Chondrocyte (in vitro differentiated cells): ENCODE measurements at places on chromosomes 4 and X.

DNA sequence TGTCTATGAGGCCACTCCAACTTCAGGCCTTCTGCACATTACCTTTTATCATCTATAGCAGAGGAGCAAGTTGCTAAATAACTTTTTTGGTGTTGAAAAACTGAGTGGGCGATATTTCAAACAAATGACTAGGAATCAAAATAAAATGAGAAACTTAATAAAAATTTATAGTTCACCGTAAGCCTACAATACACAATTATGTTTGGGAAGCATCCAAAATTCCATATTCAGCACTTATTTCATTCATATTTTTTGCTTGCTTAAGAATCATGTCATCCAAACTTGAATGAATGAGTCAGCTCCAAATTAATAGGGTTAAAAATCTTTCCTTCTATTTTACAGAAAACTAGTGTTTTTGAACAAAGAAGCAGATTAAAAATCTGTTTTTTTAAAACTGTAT, 119.1 kb downstream of the SH3RF1 start:
- DNase-seq: no peak

- no peak for DNase-seq
Observed at GRCh38 chr4:126221717-126222340, 907.1 kb downstream of the FAT4 start.

- no peak for DNase-seq
Observed at GRCh38 chr4:4780729-4781244, 78.7 kb upstream of the MSX1 start.

- DNase-seq: no peak
Observed at GRCh38 chr4:158068068-158068467, 104.8 kb downstream of the GASK1B start.

DNA sequence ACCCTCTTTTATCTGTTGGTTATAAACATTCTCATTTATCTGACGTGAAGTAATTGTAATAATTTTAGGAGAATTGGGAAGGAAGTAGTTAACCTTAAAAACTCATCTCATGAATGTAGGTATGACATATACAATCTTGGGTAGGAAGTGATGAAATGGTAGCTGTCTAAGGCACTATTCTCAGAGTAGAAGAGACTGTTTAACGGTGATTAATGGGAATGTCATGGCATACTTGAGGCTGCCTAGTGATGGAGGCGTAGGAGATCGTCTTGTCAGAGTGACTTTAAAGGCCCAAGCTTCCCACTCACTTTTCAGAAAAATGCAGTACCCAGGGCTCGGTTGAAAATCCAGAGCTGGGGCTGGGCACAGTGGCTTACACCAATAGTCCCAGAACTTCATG, 19.4 kb upstream of the AGA start:
- DNase-seq: no peak

- no peak for DNase-seq
Observed at GRCh38 chr4:74873545-74874301, 59.2 kb upstream of the PARM1 start.

DNA sequence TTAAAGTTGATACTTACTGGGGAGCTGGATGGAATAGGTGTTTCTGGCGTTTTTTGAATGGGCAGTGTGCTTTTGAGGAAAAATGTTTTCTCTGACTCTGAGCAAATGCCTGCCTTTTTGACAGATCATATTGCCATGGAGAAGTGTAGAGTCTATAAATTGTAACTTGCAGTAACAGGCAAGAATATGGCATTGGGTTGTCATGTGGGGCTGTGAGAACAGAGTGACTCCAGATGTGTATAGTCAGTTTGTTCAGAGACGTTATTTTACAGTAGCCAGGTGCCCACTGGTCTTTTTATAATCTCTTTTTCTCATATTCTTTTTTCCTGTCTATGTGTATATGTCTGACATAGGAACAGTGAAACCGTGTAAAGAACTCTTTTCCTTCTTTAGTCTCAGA, 40.8 kb downstream of the RAPGEF2 start:
- DNase-seq: no peak

- DNase-seq: no peak
Observed at GRCh38 chr4:127403471-127404084, 229.2 kb upstream of the INTU start.

- DNase-seq: no peak
Observed at GRCh38 chr4:94689155-94689860, 68.4 kb upstream of the BMPR1B start.

- no peak for DNase-seq
Observed at GRCh38 chr4:98289375-98289774, 28.2 kb downstream of the RAP1GDS1 start.

- DNase-seq: peak; percentile 51
Observed at GRCh38 chrX:153601511-153602110, 2.7 kb upstream of the CCNQ start.

- no peak for DNase-seq
Observed at GRCh38 chrX:129802863-129803262, 23.1 kb downstream of the SASH3 start.

- DNase-seq: no peak
Observed at GRCh38 chr4:82367438-82368097, 6.2 kb downstream of the HNRNPD start.

DNA sequence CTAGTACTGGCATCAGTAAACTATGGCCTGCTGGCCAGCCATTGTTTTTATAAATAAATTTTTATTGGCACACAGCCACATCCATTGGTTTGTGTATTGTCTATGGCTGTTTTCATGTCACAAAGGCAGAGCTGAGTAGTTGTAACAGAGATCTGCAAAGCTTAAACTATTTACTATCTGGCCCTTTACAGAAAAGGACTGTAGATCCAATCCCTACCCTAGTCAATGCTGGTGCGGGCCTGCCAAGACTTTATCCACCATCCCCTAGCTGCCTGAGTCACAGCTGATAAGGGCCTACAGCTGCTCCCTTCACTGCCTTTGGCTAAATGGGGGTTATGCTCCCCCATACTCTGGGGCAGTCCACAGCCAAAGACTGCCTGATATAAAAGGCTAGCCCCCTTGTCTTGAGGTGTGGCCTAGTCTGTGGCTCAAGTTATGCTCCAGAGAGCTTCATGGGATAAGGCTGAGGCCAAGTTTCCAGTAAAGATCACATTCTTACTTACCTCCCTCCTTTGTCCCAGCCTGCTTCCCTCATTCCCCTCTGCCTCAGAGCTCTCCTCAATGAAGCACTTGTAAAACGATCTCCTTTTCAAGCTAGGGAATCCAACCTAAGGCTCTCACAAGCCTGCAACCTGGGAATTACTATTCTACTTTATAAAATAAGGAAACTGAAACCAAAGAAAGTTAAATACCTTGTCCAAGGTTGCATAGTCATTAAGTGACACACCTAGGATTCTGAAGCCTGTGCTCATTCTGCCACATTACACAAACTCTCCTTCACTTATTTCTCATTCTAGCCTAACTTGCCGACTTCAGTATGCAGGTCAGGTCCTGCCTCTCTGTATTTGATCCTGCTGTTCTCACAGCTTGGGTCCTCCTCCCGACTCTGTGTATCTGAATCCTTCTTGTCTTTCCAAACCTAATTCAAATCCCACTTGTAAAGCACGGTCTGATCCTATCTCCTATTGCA, 20.7 kb downstream of the ACE2 start:
- no peak for DNase-seq

- DNase-seq: no peak
Observed at GRCh38 chr4:60948008-60948407, 252.1 kb upstream of the ADGRL3 start.

GRCh38 chr4:88158489-88159228, at the start of gene ABCG2:
ABCG2 (minus strand) TSS chr4:88158639; CDS start chr4:88139995, 18,644 bp downstream.
- DNase-seq: no peak

DNA sequence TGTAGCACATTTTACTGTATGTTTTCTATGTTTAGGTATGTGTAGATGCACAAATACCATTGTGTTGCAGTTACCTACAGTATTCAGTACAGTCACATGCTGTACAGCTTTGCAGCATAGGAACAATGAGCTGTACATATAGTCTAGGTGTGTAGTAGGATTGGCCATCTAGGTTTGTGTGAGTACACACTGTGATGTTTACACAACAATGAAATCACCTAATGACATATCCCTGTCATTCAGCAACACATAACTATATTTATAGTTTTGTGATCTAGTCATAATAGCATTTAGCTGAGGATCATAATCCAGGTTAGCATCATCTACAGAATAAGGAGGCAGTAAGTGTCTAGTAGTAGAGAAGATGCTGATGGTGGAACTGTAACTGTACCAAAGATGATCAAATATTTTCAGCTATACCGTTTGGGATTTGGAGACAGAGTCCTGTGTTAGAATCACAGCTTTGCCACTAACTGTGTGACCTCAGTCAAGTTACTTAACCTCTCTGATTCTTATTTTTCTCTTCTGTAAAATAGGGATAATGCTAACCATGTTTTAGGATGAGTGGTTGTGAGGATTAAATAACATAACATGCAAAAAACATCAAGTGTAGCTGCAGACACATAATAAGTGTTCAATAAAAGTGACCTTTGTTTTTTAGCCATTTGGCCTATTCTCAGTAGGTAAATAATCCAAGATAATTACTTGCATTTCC, 73.3 kb downstream of the LIMCH1 start:
- no peak for DNase-seq

DNA sequence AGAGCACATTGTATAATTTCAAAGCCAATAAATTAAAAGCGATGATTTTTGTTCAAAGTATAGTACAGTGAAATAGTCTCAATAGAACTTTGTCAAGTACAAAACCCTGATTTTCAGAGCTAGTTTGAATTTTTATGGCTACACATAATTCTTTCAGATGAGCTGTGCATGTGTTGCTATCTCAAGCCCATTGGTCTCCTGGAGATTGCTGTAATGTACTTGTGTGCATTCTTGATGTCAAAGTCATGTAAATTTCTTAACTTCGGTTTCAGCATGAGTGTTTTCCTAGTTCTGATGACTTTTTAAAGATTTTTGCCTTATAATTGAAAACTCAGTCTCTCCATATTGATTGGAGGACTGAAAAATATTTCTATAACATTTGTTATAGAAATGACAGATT, 200.8 kb downstream of the CEP135 start:
- DNase-seq: no peak

- no peak for DNase-seq
Observed at GRCh38 chr4:10731690-10732089, 47.1 kb upstream of the CLNK start.

DNA sequence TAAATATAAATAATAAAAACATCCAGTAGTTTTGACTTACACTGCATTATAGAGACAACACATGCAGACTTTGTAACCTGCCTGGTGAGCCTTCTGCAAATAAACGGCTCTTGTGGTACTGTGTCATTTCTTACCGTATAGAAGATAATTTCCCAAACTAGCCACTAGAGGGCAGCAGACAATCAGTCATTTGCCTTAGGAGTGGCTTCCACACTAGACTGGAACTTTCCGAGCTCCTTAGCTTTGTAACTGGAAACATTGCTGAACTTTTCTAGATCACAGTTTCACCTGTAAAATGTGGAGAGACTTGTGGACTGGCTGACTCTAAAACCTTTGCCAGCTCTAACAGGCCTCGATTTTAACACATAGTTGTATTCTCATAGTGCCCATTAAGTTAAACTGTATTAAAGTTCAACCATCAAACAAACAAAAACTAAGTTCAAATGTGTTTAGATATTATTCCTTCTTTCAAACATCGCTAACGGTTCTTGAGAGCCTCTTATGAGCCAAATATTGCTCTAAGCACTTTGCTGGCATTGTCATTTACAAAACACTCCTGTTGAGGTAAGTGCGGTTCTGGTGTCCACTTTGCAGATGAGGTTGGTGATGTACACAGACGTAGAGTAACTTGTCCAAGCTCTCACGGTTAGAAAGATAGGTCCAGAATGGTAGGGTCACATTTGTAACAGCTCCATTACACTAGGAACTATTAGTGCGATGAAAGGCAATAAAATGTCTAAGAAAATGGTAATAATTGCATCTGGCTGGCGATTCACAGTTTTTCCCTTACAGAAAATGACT, 345.5 kb downstream of the ANK2 start:
- DNase-seq: no peak

GRCh38 chr4:114378305-114378903, 220.2 kb upstream of the UGT8 start:
- no peak for DNase-seq

DNA sequence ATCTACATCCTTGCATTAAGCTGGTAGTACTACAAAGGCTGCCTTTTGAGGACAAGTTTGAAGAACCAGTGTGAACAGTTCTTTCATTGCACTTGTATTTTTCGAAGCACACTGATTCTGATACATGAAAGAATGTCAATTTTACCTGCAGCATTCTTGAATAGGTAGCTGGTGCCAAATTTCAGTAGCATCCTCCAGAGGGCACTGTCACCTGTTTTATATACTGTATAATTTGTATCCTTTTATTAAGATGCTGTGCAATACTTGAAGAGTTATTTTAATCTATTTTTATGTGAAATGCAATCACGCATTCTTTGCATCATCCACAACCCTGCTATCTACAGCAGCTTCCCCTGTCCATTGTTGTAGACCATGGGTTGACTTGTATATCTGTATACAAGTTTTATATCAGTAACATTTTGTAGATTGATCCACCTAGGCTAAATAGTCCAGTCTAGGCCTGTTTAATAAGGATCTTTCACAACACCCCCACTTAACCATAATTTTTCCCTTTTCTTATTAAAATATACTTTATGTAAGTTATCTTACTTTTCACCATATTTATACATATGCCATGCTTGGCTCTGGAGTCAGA, 325.7 kb downstream of the PCDH7 start:
- no peak for DNase-seq

DNA sequence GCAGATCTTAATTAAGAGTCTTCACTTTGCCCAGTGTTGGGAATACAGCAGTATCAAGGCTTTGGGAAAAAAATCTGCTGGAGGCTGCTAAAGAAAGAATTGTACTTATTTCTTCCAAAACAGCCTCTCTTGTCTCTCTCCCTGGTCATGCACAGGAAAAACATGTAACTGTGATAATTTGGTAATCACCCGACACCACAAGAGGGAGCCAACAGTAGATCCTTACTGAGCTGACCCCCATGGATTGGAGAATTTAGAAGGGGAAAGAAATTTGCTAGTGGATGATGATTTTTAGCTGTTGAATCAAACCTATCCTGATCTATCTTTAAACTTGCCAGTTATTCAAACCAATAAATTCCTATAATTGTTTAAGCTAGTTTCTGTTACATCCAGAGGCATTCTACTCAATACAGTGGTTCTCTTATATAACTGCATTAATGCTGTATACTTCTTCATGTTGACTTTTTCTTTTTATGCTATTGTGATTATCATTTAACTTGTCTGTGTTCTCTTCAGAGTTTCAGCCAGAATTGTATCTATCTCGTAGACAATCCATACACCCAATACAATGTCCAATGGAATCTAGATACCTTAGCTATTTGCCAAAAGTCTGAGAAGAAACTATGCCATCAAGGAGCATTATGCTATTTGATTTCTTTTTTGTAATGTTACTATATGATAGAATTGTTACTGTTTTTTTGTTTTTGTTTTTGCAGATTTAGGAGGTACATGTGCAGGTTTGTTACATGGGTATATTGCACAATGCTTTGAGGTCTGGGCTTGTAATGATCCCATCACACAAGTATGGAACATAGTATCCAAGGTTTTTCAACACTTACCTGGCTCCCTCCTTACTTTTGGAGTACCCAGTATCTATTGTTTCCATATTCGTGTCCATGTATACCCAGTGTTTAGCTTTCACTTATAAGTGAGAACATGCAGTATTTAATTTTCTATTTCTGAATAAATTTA, 31.3 kb upstream of the ARHGEF38 start:
- DNase-seq: no peak

- no peak for DNase-seq
Observed at GRCh38 chrX:38262715-38263620, 42.3 kb upstream of the SRPX start.

- no peak for DNase-seq
Observed at GRCh38 chrX:131923614-131924250, 99.4 kb upstream of the STK26 start.
